ENCODE measurements at places on chromosomes 5 and 9.

- DNase-seq = peak; percentile 85
Measured at GRCh38 chr5:134526483-134527155, 1.1 kb downstream of the JADE2 start.

- DNase-seq = no peak
Measured at GRCh38 chr9:109310486-109310901, 10.4 kb downstream of the EPB41L4B start.

- no peak for DNase-seq
Measured at GRCh38 chr9:15468145-15468544, 42.6 kb downstream of the PSIP1 start.

GRCh38 chr9:98206754-98207153, 14.3 kb upstream of the CORO2A start:
- no peak for DNase-seq

GRCh38 chr5:19751326-19751725, 236.7 kb downstream of the CDH18 start:
- DNase-seq = no peak

GRCh38 chr9:34651876-34652601, at the start of gene IL11RA:
TSS of gene IL11RA (plus strand) at chr9:34652185. CDS start at chr9:34655218, 3,033 bp downstream.
- DNase-seq = peak; percentile 64

DNA sequence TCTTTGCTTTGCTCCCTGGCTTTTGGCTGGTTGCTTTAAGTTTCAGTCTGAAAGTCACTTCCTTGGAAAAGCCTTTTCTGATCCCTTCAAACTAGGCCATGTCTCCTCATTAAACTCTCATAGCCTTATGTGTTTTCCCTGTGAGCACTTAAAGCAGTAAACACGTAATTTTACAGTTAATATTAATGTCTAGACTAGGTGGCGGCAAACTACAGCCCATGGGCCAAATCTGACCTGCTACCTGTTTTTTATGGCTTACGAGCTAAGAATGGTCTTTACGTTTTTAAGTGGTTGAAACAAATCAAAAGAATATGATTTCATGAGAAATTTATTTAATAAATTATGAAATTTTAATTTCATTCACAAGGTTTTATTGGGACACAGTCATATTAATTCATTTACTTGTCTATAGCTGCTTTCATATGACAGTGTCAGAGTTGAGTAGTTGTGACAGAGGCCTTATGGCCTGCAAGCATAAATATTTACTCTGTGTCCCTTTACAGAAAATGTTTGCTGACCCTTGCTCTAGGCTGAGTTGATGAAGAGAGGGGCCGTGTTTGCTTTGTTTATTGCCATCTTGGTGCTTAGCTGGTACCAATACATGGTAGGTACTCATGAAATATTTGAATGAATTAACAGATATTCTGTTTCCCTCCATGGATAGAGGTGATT, 7.4 kb downstream of the SLC44A1 start:
- no peak for DNase-seq

DNA sequence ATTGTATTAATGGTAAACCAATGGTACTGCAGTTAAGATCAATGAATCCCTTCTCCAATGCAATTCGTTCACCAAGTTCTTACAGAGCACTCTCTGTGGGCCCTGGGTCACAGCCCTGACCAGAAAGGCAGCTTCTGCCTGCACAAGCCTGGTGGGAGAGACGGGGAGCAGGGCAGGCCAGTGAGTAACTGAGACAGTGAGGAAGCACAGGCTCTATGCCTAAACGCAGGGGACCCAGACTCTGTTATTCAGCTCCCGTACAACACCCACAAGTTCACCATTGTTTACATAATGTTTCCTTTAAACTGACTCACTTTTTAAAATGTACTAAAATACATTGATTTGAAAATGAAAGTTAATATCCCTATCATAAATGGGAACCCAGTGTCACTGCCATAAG, 40.5 kb upstream of the CTSL start:
- no peak for DNase-seq

GRCh38 chr5:90279091-90279490, 130.5 kb downstream of the CETN3 start:
- DNase-seq = no peak

- DNase-seq = no peak
Measured at GRCh38 chr5:73433982-73434342, 14.6 kb downstream of the FOXD1 start.

DNA sequence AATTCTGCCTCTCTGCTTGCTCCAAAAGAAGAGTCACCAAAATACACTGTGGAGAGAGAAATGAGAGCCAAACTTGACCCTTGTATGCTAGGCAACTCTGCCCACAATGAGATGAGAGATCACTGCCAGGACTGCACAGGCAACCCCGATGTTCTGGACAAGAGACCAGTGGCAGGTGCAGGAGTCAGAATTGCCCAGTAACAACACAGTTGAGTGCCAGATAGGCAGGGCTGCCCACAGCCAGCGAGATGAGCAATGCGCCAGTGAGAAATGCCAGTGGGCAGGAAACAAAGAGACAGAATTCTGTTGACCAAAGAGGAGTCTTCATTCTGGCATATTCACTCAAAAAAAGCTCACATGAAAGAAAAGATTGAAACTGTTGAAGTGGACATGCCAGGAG, 570.7 kb downstream of the CAAP1 start:
- DNase-seq = no peak

GRCh38 chr5:159893040-159893695, 23.1 kb upstream of the ADRA1B start:
- no peak for DNase-seq

GRCh38 chr9:136532799-136533774, 12.8 kb downstream of the NOTCH1 start:
- peak; percentile 75 for DNase-seq
